ENCODE measurements at places on chromosomes 12 and 14.
A peak's percentile ranks its signal among the peaks of the same experiment; 100 is the strongest.

GRCh38 chr14:60839057-60839456 lies 104.5 kb downstream of the MNAT1 start:
- DNase-seq, result no peak

- no peak for DNase-seq
These were observed 68.5 kb upstream of the BEGAIN start for GRCh38 chr14:100655741-100656085.

DNA sequence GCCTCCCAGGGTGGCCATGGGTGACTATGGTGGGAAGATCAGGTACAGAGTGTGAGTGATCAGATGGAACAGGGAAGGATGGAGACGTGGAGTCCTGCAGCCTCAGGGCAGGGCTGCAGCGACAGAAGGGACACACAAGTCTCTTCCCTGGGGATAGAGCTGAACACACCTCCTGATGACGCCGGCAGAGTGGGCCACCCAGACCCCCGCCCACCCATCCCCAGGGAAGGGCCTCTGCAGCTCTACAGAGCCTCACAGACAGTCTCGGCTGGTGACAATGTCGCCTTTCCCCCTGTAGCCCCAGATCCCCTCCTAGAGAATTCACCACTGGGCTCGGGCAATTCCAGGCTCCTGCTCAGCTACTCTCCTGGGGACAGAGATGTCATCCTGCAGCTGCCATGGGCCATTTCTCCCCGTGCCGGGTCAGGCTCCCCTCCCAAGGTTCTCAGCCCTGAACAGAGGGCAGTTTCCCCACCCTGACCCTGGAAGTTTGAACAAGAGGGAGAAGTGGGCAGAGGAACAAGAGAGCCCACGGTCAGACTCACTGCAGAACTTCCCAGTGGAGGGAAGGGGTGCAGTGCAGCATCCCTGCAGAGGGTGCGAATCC lies 115.7 kb downstream of the NCOR2 start:
- DNase-seq, result no peak

DNA sequence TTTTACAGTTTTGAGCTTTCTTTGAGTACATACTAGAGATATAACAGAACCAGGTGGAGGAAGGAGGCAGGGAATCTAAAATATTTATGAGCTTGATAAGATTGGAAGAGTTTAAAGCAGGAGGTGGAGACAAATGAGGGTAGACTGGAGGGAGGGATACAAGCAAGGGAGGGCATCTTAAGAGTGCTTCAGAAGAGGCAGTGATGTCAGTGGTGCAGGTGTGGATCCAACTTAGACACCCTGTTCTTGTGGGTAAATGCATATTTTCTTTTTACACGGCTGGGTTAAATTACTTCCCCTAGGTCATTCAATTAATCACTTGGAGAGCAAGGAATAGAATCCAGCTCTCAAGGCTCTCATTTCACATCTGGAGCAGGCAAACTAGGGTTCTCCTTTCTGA lies 146.1 kb upstream of the LRIG3 start:
- DNase-seq, result no peak

GRCh38 chr12:112665958-112666357 lies 125.6 kb upstream of the RPH3A start:
- no peak for DNase-seq

DNA sequence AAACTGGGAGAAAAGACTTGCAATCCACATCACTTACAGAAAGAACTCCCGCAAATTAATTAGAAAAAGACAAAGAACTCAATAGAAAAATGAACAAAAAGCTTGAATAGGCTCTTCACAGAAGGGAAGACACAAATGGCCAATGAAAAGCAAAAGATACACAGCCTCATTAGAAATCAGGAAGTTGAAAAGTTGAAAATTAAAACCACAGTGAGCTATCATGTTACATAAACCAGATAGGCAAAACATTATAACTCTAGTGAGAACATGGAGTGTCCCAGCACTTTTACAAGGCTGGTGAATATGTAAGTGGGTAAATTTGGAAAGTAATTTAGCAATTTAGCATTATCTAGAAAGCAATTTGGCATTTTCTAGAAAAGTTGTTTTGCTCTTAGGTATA lies 158.4 kb upstream of the RASSF8 start:
- DNase-seq, result no peak

DNA sequence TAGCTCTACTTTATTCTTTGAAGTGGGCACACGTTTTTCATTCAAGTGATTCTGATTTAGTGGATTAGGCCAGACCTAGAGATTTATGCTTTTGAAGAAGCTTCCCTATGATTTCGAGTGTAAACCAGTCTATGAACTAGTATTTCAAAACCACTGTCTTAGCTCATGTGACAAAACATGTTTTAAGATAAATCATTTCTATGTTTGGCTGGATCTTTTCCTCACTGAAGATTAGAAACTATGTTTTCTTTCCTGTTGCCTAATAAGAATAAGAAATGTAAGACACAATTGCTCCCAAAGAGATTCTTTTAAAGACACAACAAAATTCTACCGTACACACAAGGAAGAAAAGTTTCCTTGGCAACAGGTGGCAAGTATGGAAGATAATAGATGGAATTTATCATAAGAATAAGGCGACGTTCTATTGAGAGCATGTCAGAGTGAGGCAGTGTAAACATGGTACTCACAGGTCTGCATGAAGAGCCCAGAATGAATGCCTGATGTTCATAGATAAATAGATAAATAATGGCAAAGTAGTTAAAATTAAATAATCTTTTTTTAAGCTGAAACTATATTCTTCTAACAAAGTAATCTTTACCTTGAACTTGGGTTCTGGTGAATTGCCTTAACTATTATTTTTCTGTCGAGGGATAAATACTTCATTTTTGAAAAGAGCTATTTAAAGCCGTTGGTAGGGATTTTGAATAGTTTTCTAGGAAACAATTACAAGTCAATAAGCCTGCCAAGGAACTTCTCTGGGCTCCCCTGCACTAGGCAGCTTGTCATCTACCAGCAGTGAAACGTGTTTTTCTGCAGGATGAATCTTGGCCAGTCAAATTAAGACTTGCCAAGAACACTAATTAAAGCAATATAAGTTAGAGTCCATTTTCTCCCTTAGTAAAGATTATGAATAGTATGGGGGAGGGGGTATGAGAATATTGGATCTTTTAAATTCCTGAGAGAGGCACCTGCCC lies 34.1 kb upstream of the C12orf75 start:
- DNase-seq, result no peak

- no peak for DNase-seq
These were observed 127.9 kb downstream of the EFCAB11 start for GRCh38 chr14:89826596-89826995.

DNA sequence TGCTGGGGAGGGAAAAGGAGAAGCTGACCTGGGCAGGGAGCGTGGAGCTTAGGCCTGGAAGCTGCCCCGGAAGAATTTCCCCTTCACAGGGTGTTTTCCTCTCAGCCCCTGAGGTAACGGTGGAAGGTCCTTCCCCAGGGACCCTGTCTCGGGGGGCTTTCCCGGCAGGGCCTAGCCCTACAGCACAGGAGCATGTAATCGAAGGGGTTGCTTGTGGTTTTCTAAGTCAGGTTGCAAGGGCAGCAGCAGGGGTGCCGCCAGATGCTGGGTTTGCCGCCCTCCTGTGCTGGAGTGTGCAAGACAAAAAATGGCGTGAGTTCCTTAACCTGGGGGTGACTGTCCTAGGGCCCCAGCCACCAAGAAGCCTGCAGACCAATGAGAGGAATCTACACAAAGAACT lies 1.6 kb upstream of the KRT74 start:
- no peak for DNase-seq

DNA sequence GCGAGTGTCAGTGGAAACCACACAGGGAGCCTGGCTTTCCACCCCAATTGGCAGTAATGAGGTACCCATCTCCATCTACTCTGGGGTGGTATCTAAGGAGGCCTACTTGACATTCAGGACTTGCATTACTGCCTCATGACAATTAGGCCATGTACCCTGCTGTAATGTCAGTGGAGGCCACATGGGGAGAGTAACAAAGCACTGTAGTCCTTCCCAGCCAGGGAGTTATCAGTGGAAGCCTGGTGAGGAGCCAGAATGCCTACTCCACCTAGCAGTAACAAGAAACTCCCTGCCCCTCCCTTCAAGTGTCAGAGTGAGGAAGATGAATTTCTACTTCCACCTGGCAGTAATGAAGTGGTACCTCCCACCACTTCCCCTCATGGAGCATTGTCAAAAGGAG lies 12.5 kb downstream of the TIMM9 start:
- DNase-seq, result no peak

DNA sequence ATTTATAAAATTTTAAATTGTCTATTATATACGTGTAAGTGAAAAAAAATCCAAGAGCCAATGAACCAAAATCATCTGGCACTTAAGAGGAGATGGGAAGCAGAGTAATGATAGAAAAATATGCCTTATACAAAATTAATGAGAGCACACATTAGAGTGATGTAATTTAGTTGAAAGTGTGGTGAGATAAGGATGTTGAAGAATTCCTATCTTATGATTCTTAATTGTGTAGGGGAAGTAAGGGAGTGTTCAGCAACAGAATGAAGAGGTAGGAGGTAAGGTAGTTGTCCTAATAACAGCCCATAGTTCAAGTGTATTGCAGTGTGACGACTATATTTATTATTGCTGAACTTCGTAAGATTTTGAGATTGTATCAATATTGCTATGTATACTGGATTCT lies 843.4 kb upstream of the FLRT2 start:
- DNase-seq, result no peak

DNA sequence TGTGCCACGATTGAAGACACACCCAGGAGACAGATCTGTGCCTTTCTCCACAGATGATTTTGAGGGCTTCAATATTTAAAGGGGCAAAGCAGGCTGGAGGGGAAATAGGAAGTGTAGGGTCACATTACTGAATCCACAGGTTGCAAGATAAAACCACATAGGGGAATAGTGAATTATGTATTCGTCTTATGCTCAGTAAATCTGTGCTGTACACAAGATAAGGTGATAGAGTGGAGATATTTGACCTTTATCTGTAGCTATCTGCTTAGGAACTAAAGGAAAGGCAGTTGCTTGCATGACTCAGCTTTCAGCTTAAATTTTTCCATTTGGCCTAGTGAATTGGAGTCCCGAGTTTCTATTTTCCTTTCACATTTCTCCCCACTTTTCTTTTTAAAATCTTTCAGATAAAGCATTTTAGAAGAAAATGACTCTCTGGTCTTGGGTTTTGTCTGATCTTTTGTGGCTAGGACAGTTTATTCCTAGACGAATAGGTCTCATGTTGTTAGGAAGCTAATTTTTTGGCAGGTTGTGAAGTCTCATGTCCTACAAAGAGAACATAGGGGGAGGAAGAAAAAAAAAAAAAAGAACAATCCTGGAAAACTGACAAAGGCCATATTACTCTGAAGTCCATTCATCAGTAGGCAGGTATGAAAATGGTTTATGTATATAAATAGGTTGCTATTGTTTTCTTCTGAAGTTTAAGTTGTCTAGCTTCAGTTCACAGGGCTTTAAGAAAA lies 55.4 kb downstream of the FBXO33 start:
- peak; percentile 25 for DNase-seq

GRCh38 chr12:106903241-106903945 lies 52.3 kb upstream of the TMEM263 start:
- DNase-seq, result no peak

DNA sequence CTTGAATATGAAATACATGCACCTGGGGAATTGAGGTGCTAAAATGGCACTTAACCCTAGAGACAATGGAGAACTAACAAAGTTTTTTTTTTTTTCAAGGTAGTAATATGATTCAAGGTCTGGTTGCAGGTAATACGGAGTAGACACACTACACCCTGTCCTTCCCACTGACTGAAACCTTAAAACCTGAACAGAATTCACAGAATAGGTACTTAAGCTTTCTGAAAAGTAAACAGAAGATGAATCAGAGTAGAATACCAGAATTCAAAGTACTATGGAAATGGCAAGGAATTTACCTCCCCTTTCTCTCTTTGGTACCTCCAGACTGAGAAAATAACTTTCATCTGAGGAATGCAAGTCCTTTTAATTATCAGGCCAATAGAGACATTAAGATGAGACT lies 87.2 kb downstream of the PAPLN start:
- no peak for DNase-seq

- DNase-seq, result no peak
These were observed 49.3 kb downstream of the BCAT1 start for GRCh38 chr12:24899503-24900075.

DNA sequence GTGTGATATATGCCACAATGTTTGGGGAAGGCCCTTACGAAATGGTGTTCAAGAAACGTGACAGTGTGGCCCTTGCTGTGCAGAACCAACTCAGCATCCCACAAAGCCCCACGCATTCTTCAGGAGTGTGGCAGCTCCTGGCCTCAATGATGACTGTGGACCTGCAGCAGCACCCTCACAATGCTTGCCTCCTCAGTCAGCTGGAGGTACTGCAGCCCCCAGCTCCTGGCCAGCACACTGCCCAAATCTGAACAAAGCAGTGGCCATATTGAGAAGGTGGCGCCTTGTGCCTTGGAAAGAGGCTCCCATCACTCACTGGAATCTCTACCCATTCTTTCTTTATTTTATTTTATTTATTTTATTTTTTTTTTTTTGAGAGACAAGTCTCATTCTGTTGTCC lies 10.4 kb downstream of the POLE2 start:
- DNase-seq, result no peak

GRCh38 chr14:58571769-58572472 lies 65.8 kb upstream of the DACT1 start:
- DNase-seq, result no peak

- DNase-seq, result no peak
These were observed 4.4 kb downstream of the ZBTB42 start for GRCh38 chr14:104805326-104805678.

- no peak for DNase-seq
These were observed 342.2 kb upstream of the SFSWAP start for GRCh38 chr12:131368668-131369071.

- DNase-seq, result no peak
These were observed 96.7 kb downstream of the SLC25A47 start for GRCh38 chr14:100419856-100420255.

GRCh38 chr14:21680072-21680471 lies 6.5 kb upstream of the OR4E1 start:
- DNase-seq, result no peak

DNA sequence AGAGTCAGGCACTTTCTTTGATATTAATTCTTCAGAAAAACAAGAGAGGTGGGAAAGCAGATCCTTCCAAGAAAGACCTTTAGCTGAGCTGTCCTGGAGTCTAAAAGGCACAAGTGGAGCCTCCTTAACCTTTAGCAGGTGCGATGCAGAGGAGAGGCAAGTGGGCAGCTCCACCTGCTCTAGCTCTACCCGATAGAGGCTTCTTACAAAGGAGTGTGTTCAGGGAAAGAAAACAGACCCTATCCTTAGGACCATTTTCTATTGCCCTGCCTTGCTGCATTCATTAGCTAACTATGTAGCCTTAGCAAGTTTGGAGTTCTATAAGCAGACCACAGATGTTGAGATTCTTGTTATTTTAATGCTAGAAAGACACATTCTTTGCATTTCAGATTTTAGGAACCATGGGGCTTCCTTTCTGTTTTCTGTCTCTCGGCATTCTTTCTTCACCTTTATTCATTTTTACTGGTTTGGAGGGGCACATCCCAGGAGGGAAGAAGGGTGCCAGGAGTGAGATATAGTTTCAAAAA lies 214.5 kb downstream of the EGLN3 start:
- no peak for DNase-seq
